Activated CD8-positive, alpha-beta T cell treated with anti-CD3 and anti-CD28 coated beads, Interleukin-2, amount 10 ng/mL, durations not matched to agents 7 days and 5 days (primary cell): ENCODE measurements at places on chromosomes 5 and 9. TPM values are rescaled to one million over a fixed set of nuclear protein-coding genes. Genes with fewer than 3 reads are reported as not detected.

OR2Y1 gene
- not detected for total RNA-seq

PPP2R2B gene
- total RNA-seq = 2.0 TPM

- no peak overlapping the region for H3K4me3 ChIP-seq
- peaks cover 15% of the 10 kb centered on the region for H3K4me1 ChIP-seq
- H3K36me3 ChIP-seq = peaks cover 3% of the 10 kb centered on the region
- no peak for DNase-seq
Measured at GRCh38 chr5:59149271-59149670, 566.4 kb downstream of the RAB3C start.

- peak; percentile 21 for DNase-seq
- H3K36me3 ChIP-seq = peaks cover 2% of the 10 kb centered on the region
Measured at GRCh38 chr5:132050136-132050535, 10.3 kb upstream of the IL3 start.

DNA sequence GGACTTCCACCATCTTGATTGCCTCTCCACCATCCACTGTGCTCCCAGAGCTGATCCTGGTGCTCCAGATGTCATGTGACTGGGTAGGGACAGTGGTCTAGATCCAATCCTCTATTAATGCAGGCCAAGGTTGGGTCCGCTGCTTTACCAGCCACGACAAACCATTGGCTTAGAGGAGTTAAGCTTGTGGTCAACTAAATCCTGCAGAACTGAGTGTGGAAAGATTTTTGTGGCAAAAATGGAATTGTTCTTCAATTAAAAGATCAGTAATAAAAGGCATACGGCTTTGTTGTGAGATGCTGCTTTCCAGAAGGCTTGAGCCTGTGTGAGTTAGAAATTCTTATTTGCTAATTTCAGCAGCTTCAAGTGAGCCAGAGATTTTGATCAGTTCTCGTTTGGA lies 30.7 kb downstream of the SLC1A3 start:
- no peak overlapping the region for H3K27ac ChIP-seq
- no peaks in the 10 kb centered on the region for H3K4me1 ChIP-seq
- H3K4me3 ChIP-seq = no peak overlapping the region
- peaks cover 12% of the 10 kb centered on the region for H3K27me3 ChIP-seq
- DNase-seq = no peak
- no peaks in the 10 kb centered on the region for H3K36me3 ChIP-seq

GRCh38 chr9:123948286-123948685 lies 18.4 kb upstream of the DENND1A start:
- H3K4me3 ChIP-seq = no peak overlapping the region
- DNase-seq = no peak

DNA sequence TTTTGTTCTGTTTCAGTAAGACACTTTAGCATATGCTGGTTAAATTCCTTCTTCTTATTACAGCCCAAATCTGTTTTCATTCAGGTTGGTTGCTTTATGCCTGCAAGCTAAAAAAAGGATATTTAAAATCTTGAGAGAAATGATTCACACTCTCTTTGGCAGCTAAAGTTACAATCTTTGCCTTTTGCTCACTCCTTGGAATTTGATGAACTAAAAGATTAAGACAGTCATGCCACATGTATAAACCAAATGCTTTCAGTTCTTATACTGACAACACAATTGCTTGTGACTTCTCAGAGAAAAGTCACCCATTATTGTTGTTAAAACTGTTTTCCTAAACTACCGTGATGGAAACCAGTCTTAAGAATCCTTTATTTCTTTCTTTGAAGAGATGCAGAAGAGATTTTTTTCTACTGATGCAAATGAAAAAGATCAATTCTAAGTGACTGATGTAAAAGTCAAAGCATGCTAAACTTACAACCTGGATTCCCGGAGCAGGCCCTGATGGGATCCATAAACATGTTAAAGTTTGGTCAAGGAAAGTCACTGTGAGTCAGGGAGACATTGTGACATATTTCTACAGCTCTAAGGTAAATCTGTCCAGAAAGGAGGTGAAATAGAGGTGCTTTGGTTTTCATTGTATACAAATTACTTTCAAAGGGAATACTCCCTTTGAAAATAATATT lies 144.2 kb upstream of the CDH10 start:
- no peak for DNase-seq
- H3K27me3 ChIP-seq = no peaks in the 10 kb centered on the region
- no peak overlapping the region for H3K27ac ChIP-seq

DNA sequence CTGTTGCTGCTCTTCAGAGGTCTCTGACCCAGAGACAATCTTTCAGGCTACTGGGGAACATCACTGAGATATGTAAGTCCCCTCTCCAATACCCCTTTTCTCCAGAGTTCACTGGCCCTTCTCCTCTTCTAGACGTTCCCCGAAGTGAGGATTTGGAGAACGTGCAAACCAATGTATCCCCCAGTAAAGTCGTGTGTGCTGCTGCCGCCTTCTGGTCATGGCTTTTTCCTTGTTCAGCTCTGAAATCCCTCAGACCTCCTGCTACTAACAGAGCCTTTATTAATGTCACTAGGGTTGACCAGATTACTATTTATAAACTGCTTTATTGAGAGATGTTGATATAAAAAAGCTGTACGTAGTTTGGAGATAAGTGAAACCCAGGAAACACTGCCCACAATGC lies 1028.6 kb downstream of the CDH9 start:
- no peaks in the 10 kb centered on the region for H3K36me3 ChIP-seq
- no peak overlapping the region for H3K4me3 ChIP-seq
- DNase-seq = no peak
- no peaks in the 10 kb centered on the region for H3K27me3 ChIP-seq
- H3K4me1 ChIP-seq = no peaks in the 10 kb centered on the region

- DNase-seq = no peak
- no peak overlapping the region for H3K4me3 ChIP-seq
- H3K36me3 ChIP-seq = peaks cover 56% of the 10 kb centered on the region
- no peaks in the 10 kb centered on the region for H3K27me3 ChIP-seq
Measured at GRCh38 chr9:128886211-128886891, 4.4 kb downstream of the LRRC8A start.

GRCh38 chr9:33881635-33882034 lies 64.7 kb downstream of the UBE2R2 start:
- no peak overlapping the region for H3K27ac ChIP-seq
- H3K4me3 ChIP-seq = no peak overlapping the region
- H3K27me3 ChIP-seq = no peaks in the 10 kb centered on the region
- peaks cover 4% of the 10 kb centered on the region for H3K36me3 ChIP-seq
- H3K4me1 ChIP-seq = peaks cover 14% of the 10 kb centered on the region

GRCh38 chr5:79771387-79771786 lies 81.8 kb downstream of the CMYA5 start:
- H3K27ac ChIP-seq = no peak overlapping the region
- no peak for DNase-seq
- H3K4me1 ChIP-seq = peaks cover 12% of the 10 kb centered on the region

DNA sequence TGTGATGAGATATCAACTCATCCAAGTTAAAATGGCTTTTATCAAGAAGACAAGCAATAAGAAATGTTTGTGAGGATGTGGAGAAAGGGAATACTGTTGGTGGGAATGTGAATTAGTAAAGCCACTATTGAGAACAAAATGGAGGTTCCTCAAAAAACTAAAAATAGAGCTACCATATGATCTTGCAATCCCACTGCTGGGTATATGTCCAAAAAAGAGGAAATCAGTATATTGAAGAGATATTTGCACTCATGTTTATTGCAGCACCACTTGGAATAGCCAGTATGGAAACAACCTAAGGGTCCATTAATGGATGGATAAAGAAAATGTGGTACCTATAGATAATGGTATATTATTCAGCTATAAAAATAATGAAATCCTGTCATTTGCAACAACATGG lies 25.1 kb downstream of the PPIP5K2 start:
- H3K4me3 ChIP-seq = no peak overlapping the region
- H3K27ac ChIP-seq = no peak overlapping the region
- H3K36me3 ChIP-seq = peaks cover 11% of the 10 kb centered on the region
- no peak for DNase-seq
